ENCODE measurements at places on chromosomes 7 and 10.

- DNase-seq = no peak
Observed at GRCh38 chr7:156000601-156001396, 188.5 kb upstream of the SHH start.

DNA sequence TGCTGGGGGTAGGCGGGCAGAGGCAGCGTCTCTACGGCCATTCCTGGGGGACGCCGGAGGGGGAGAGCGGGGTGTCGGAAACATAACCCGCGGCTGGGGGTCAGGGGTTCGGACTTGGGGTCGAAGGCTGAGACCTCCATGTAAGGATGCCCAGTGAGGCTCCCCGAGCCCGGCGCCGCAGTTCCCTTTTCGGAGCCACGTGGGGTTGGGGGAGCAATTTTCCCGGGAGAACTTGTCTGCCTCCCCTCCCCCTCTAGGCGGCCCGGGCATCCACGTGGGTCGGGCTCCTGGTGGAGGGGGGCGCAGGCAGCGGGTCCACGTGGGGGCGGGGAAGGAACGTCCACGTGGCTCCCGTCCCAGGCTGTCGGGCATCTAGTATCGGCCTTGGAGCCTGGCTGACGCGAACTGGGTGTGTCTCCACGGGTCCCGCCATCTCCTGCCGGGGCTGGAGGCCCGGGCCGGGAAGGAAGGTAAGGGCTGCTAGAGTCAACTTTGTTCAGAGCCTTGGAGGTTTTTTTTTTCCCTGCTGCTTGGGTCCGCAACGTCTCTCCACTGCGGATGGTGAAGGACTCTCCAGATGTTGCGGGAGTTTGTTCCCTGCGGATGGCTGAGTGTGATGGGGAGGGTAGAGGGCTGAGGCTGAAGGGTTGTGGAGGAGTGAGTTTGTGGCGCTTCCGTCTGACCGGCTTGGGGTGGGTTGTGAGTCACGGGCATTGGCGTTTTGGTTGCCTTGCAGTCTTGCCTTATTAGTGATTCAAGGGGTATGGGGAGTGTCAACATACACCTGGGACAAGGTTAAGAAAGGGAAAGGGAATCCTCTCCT is 744 bp downstream of the PPRC1 start:
- DNase-seq = peak; percentile 52

- DNase-seq = no peak
Observed at GRCh38 chr7:152664636-152665035, 11.3 kb downstream of the XRCC2 start.

- no peak for DNase-seq
Observed at GRCh38 chr7:116525298-116525912, 569 bp downstream of the CAV1 start.

DNA sequence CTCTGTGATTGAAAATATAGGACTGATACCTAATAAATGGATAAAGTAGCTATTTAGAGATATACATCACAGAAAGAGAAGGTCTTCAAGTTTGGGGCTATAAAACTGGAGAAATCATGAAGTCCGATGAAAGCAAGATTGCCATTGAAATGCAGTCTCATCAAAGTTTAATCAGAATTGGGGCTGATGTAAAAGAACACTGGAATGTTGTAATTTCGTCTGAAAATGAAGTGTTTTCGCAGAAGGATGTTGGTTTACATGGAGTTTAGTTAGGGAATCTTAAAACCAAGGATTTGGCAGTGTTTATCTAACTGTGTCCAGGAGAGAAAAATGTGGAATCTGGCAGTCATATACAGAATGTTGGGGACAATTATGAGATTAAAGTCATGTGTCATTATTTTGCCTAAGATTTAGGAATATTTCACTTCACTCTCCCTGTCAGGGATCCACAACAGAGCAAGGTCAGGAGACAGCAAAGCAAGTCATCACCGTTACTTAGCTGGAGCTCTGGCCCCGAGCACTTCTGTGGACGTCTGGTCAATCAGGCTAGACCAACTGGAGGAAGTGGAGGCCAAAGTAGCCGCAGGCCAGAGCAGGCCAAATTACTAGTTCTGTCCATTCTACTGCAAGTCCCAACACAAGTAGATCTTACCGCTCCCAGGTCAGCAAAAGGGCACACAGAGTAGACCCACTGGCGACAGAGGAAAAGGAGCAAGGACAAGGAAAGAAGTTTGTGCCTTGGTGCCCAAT is 37.0 kb downstream of the EPDR1 start:
- no peak for DNase-seq

GRCh38 chr10:44628921-44629320 is 244.0 kb upstream of the CXCL12 start:
- no peak for DNase-seq

DNA sequence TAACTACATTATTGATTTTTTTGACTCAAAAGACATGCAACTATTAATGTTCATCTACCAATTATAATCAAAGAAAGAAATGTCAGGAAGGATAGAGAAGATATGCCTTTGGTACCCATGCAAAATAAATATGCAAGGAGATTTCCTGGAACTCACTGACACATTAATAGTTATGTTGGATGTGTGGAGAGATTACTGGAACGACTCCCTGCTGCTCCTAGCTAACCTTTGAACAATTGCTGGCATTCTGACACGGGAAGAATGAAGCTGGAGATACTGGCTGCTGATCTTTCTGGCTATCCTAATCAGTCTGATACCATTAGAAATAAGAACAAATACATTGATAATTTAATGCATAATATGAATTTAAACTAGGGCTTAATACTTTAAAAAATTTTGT is 507.9 kb upstream of the NRG3 start:
- DNase-seq = no peak

All from stimulated activated CD8-positive, alpha-beta memory T cell treated with anti-CD3 and anti-CD28 coated beads, Interleukin-4, amount 100 ng/mL, for 4 hours (primary cell).